ENCODE measurements at places on chromosomes 3 and 15.

DNA sequence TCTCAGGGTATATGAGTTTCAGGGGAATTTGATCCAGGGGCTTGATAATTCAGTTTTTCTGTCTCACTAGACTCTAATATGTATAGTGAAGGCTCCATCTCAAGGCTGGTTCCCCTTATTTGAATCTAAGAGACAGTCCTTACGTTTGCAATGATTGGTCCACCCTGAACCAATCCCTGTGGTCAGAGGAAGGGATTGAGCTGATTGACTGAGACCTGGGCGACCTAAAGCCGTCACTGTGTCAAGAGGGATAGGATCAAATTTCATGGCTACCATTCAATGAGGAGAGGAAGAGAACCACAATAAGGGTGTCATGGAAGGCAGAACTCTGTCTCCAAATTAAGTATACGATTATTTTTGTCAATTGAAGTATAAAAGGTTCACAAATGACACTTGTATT lies 16.3 kb downstream of the NUDT16 start:
- no peak for DNase-seq

DNA sequence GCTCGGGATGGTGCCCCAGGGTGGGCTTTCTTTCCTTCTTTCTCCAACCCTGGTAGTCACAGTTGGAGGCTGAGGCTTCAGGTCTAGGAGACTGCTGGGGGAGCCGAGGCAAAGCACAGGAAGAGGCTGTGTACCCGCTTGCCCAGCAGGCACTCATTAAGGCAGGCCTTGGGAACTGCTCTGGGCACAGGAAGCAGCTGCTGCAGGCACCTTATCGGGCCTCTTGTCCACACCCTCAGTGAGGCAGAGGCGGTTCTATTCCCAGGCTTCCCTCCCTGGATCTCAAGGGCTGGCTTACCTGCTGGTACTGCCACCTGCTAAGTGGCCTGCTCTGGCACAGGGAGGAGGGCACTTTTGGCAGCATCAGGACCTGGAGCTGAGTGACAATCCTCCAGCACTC lies 15.8 kb upstream of the GRM2 start:
- DNase-seq = no peak

- DNase-seq = no peak
These were observed 712 bp upstream of the MME start for GRCh38 chr3:155079468-155079745.

DNA sequence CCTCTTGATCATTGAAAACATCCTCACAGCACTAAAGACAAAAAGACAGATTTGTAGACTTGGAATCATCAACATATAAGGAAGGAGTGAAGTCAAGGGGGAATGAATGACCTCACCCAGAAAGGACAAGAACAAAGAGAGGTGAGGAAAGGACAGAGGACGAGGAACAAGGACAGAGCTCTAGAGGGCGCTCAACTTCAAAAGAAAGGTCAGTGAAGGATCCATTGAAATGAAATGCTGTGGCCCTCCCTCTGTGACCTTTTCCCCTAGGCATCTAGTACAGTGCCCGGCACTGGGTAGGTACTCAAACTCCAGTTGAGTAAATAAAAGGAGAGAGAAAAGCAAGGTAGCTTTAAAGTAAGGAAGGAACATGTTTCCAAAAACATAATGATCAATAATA lies 2.6 kb downstream of the ATP8B4 start:
- DNase-seq = no peak

DNA sequence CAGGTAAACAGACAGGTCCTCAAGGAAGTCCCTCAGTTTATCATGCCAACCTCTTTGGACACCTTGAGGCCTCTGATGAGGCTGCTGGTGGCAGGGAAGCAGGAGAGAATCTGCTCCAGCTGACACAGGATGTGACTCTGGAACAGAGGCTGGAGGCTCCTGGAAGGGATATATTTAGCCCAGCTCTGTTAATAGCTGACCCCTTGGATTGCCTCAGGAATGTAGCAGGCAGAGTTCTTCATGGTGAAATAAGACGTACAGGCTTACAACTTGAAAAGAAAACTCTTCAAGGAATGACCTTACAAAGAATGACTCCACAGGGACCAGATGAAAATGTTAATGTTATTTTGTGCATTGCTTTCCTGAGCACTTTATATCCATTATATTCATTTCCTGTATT lies 90.5 kb downstream of the AQP9 start:
- no peak for DNase-seq

- no peak for DNase-seq
These were observed 5.7 kb upstream of the EIF4G1 start for GRCh38 chr3:184308744-184309143.

DNA sequence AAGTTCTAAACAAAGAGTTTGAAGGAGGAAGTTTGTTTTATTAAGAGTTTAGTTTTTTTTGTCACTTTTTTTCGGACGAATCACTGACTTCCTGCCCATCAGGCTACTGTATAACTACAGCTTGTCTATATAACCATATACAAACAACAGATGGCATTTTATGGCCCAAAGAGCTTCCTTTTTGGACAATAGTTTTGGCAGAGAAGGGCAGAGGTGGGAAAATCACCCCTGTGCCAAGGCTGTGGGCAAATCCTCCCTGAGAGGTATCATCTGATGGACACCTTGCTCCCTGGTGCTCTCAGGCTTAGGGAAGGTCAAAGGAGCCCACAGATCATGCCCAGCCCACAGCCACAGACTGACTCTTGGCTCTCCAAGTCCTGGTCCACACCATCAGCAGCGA lies 113.4 kb downstream of the OXNAD1 start:
- DNase-seq = no peak

- no peak for DNase-seq
These were observed 328.5 kb downstream of the MECOM start for GRCh38 chr3:169334991-169335390.

DNA sequence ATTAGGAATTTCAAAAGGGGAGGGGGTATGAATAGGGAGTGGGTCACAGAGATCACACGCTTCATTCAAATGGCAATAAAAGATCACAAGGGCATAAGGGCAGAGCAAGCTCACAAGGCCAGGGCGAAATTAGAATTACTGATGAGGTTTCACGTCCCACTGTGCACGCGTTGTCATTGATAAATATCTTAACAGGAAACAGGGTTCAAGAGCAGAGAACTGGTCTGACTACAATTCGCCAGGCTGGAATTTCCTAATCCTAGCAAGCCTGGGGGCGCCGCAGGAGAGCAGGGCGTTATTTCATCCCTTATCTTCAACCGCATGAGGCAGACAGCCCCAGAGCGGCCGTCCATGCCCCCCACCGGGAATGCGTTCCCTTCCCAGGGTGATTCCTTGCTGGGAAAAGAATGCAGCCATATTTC lies 18.1 kb upstream of the SMCO1 start:
- DNase-seq = no peak

DNA sequence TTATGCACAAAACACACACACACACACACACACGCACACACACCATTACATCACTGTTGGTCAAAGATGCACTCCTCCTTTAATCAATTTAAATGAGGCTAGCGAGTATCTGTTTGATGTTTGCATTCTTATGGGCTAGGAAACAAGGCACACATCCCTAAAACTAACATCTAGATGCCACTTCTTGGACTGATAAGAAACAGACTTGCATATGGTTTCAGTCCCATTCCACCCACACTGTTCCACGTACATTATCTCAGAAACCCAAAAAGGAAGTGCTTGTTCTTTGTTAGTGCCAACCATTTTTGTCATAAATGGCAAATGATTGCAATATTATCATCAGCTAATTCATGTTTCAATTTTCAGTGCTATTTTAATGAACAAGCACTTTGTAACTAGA lies 69.5 kb downstream of the CCR1 start:
- DNase-seq = no peak

- DNase-seq = no peak
These were observed 510 bp upstream of the GOLGB1 start for GRCh38 chr3:121750087-121750415.

DNA sequence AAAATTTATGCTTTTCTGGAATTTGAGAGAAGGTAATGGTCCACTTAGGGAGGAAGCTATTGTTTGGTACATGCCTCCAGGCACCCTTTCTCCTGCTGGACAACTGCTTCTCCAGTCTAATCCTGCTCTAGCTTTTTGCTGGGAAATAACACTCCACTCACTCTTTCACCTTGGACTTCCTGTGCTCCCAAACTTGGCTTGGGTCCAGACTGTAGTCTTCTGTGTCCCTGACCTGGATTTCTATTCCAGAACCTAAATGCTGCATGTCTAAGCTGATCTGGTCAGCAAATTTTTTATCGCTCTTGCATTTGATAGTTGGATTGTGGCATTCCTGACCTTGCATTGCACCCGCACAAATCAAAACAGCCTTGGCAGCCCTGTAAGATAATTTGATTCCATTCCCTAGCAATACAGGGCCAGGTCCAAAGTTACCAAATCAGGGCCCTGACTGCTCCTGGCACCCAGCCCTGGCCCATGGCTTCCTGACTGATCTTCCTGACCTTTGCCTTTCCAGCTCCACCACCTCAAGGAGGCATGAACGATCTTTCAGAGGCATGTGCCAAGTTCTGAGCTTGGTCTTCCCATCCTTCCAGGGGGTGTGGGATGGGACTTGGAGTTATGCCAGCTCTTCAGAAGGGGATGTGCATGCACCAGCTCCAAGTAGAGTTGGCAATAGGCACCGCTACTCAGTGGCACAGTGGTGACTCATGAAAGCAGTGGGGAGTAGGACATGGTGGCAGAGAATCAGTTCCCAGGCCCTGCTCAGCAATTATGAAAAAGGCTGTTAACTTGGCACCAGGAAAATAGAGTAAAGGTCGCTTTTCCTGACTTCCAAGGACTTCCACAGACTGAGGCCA lies 43.9 kb upstream of the GOLGA8J start:
- no peak for DNase-seq

DNA sequence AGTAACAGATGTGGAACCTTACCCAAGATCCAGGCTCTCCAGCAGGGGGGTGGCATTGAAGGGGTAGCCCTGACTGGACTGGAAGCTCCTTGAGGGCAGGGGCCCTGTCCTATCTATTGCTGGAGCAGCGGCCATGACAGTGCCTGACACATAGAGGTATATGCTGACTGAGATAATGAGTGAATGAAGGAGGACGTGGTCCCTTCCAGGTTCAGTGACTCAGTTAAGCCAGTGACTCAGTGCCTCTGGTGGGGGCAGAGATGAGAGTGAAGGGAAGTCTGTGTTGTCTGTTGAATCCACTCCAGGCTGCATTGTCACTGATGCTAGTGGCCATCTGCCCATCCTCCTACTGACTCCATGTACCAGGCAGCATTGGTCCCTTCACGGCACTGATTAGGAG lies 13.0 kb upstream of the CTXND1 start:
- DNase-seq = no peak

DNA sequence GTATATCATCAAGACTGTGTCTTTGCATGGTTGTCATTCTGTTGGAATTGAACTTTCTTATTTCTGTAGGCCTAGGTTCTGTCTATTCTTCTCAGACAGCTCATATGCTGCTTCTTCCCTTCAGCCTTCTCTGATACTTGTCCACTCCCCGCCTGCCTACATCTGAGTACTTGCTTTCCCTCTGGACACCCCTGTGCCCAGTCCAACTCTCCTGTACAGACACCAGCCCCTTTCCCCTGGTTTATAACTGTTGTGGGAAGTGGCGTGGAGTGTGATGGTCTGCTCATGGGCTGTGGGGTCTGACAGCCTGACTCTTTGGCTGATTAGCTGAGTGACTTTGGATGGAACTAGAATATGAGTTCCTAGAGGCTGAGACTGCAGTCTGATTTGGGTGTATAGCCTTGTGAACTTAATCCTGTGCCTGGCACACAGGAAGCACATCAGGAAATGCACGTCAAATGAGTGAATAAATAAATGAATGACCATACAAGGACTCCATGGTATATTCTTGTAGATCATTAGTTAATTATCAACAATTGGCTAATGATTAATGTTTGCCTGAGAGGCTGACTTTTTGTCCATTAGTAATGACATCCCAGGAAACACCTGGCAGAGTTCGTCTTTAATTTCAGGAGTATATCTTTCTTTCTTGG lies 11.8 kb downstream of the CACNA1D start:
- DNase-seq = no peak

- no peak for DNase-seq
These were observed 40.0 kb downstream of the SEMA6D start for GRCh38 chr15:47757331-47757730.

DNA sequence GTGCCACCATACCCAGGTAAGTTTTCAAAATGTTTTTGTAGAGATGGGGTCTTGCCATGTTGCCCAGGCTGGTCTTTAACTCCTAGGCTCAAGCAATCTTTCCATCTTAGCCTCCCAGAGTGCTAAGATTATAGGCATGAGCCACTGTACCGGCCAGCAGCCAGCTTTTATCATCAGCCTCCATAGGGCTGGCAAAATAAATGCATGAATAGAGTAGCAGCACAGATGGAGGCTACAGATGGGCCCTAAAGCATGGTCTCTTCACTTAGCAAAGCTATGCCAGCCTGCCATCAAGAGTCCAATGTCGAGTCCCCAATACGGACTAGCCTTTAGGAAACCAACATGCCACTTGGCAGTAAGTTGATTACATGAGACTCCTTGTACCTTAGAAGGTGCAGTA lies 63.8 kb downstream of the CNTN3 start:
- DNase-seq = no peak

DNA sequence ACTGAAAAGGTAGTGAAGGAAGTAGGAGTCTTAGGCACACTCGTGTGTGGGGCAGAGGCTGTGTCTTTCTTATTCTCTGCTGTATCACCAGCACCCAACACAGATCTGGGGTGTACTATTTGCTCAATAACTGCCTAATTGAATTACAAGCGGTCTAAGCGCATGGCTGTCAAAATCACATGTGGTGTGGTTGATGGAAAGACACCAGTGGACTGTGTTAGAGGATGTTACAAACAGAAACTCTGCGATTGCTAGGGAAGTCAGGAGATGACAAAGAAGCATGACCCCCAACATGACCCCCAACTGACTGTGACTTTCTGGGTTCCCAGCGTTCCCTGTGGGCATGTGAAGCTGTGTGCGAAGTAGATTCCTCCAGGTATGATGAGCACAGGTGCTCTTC lies 32.0 kb downstream of the ATG7 start:
- no peak for DNase-seq

- no peak for DNase-seq
These were observed 4.2 kb upstream of the TATDN2 start for GRCh38 chr3:10244009-10244408.

DNA sequence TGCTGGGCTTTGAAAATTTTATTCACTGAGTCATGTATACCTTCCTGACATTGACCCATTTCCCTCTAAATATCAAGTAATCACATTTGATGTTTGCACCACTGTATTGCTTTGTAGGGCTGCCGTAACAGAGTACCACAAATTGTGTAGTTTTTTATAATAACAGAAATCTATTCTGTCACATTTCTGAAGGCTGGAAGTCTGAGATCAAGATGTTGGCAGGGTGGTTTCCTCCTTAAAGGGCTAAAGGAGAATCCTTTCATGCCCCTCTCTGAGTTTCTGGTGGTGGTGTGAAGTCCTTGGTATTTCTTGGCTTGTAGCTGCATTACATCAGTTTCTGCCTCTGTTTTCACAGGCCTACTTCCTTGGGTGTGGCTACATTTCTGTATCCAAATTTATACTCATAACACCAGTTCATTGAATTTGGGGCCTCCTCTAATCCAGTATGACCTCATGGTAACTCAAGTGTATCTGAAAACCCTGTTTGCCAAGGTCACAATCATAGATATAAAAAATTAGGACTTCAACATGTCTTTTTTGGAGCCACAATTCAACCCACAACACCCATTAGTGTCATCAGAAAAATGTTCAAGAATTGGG lies 29.1 kb upstream of the ST6GAL1 start:
- no peak for DNase-seq

GRCh38 chr15:77186594-77187011 lies 115.7 kb upstream of the TSPAN3 start:
- no peak for DNase-seq

Measured in cortex of kidney (tissue), 1 donor.